ENCODE measurements at places on chromosomes 12 and 14.

GRCh38 chr14:102079700-102079979, 7.2 kb downstream of the HSP90AA1 start:
- no peak for DNase-seq

DNA sequence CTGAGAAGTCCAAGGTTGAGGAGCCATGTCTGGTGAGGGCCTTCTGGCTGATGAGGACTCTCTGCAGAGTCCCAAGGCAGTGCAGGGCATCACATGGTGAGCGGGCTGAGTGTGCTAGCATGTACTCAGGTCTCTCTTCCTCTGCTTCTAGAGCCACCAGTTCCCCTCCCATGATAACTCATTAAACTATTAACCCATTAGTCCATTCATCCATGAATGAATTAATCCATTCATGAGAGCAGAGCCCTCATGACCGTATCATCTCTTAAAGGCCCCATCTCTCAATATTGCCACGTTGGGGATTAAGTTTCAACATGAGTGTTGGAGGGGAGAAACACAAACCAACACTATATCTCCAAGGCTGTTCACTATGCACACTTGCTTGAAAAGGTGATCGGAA, 83.7 kb downstream of the TMEM30B start:
- no peak for DNase-seq

GRCh38 chr14:100604121-100604501, 16.9 kb upstream of the BEGAIN start:
- no peak for DNase-seq

DNA sequence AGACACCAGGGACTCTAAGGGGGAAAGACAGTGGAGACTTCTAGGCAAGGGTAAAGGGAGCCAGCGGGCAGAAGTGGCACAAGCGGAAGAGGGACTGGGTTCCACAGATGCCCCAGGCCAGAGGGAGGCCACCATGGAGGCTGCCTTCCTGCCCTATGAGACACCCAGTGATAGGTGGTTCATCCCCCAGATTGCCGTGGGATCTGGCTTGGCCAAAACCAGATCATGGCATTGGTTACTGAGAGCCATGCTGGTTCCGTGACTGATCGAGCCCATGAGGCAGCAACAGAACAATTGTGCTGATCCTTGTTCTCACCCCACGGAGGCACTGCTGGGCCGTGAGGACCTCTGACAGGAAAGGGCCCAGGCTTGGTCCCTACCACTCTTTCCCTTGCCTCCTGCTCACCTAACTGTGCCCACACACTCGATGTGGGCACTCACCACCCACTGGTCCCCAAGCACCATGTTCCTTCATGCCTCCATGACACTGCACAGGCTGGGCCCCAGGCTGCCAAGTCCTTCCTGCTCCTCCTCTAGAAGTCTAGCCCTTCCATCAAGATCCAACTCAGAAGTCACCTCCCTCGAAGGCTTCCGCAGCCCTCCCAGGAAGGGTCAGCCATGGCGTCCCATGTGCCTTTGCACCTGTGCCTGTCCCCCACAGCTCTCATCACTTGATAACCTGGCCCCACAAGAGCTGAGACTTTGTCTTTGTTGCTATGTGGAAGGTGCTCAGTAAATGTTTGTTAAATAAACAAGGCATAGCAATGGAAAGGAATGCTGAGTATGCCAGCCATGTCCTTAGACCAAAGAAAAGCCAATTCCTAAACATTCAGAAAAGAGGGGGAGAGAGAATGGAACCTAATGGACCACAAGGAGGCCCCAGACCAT, 7.3 kb downstream of the KRT79 start:
- DNase-seq, result no peak

- no peak for DNase-seq
Observed at GRCh38 chr14:69658664-69659261, 47.4 kb downstream of the SUSD6 start.

GRCh38 chr12:19894803-19895202, 455.5 kb downstream of the AEBP2 start:
- no peak for DNase-seq

- DNase-seq, result no peak
Observed at GRCh38 chr12:89349814-89350213, 2.5 kb downstream of the DUSP6 start.

- no peak for DNase-seq
Observed at GRCh38 chr12:111757361-111758119, 9.2 kb upstream of the ALDH2 start.

DNA sequence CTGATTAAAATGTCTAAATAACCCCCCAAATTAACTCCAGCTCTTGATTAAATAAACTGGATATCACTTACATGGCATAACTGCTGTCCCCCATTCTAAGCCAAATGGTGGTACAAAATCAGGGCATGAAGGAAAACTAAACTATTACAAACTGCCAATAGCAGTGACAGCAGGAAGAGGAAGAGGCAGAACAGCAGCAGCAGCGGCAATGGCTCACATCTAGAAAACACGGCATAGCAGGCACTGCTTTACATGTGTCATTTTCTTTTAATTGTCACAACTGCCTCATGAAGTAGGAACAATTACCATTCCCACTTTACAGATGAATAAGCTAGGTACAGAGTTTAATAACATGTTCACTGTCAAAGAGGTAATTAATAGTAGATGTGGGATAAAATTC, 92.0 kb downstream of the EPS8 start:
- DNase-seq, result no peak

DNA sequence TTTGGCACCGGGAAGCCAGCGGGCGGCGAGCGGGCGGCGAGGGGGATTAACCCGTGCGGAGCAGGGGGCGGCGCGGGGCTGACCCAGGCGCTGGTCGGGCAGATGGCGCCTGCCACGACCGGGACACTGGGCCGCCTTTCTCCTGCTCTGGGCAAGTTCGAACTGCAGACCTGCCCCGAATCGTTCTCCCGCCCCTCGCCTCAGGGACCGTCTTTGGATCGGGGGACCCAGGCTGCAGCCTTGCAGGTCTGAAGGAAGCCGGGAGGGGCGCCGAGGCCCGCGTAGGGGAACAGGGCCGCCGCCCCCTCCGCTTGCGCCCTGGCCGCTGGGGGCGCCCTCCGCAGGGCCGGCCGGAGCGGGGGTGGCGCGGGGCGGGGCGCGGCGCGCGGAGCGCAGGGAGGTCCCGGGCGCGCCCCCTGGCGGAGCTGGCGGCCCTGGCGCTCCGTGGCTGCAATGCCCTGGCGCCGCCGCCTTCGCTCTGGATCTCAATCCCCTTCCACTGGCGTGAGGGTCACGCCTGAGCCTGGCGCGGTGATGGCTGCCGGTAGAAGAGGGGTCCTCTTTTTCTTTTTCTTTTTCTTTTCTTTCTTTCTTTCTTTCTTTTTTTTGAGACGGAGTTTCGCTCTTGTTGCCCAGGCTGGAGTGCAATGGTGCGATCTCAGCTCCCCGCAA, 449 bp upstream of the LTBP2 start:
- peak; percentile 85 for DNase-seq

DNA sequence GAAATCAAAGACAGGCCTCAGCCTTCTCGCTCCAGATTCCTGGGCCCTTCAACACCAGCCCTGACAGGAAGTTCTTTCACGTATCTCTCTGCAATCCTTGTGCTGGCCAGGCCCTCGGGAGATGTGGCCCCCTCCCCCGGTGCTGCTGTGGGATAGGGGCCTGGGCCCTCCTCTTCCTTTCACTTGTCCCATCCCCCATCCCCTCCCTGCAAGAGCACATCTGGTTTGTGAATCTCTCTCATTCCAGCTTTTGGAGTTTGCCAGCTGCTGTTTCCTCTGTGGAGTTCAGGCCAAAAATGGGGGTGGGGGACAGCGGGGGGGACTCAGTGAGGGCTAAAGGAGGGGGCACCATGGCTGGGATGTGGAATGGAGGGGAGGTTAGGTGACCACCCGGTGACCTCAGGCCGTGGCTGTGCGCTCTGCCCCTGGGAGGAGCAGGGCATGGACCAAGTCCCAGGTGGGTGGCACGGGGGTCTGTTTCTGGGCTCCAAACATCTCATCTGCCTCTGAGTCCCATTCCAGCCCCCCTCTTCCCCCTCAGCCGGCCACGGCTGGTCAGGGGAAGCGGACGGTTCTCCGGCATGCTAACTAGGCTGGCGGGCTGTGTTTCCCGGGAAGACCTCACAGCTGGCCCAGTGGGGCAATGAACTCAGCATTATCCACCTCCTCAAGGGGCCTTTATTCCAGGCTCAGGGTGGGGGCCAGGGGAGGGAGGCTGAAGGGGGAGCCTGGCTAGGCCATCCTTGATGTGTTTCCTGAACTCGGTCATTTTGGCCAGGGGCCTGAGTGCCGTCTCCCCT, 7.4 kb downstream of the LRP1 start:
- DNase-seq, result no peak

DNA sequence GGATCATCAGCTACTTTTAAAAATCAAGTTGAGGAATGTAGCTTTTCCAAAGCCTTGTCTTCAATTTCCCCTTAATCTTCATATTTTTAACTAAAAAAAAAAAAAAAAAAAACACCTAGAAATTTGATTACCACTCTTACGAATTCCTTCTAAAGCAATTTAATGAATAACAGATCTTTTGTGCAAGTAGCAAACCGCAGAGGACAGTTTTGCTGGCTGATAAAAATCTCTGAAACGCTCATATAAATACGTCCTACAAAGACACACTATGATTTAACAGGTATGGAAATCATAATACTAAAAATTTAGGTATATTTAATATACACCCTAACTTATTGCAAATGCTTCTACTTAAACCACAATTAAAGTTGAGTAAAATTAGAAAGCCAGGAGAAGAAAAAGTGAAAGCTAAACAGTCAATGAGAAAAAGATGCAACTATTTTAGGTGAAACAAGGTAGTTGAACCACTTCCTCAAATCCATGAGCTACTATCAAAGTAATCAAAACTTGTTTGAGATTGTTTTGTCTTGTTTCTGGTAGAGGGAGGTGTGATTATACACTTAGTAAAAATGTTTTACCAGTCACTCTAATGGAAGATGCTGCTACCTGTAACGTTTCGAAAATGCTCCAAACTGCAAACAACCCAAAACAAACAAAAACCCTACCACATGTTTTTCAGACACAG, 2.2 kb downstream of the PAWR start:
- peak; percentile 22 for DNase-seq

- no peak for DNase-seq
Observed at GRCh38 chr14:35034440-35034833, 11.6 kb upstream of the FAM177A1 start.

DNA sequence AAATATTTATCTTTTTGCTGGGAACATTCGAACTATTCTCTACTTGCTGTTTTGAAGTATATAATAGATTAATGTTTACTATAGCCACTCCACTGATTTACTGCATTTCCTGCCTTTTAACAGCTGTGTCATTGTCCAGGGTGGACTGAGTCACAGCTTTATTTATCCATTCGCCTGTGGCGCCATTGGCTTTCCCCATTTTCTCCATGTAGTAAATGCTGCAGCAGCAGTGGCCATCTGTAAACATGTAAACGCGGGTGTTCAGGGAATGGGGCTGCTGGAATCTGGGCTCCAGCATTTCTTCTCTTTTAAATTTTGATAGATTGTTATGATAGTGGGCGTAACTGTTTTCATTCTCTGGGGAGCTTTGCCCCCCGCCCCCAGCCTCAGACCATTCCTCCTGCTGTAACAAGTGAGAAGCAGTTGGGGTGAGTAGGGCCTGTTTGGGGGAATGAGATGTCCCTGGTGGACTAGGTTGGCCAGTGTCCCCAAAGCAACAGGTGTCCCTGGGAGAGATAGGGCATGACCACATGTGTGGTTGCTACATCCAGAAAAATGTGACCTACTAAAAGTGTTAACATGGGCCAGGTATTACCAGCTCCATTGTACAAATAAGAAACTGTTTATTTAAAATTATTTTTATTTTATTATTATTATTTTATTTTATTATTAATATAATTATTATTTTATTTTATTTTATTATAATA, 32.9 kb downstream of the RIN3 start:
- DNase-seq, result no peak

DNA sequence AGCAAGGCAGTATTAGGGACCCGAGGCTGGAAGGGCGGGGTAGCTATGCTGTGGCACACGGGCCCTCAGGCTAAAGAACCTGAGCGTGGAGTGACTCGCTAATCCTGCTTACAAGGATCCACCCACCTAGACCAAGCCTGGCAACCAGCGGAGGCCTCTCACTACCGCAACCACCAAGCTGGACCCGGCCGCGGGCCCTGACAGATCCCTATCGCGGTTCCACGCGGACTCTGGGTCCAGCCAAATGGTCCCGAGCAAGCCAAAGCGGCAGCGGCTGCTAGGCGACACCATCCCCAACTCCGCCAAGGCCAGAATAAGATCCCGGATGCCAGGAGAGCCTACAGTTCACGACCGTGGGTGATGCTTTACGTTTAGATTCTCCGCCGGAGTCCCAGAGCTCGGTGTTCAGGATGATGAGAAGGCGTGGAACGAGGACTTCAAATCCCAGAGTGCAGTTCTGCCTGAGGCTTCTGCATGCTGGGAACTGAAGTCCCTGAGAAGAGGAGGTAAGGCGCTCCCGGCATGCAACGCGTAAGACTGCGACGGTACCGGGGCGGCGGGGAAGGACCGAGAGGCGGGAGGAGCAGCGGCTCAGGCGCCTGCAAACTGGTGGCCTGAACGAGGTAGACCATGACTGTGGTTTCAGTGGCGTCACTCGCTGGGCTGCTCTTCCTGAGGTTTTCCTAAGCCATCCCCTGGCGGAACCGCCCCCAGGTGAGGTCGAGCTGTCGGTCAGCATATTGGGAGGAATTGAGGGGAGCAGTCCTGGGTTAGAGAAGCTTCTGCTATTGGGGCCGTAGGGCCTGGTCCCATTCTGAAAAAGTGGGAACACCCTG, at the start of the genes CEP290 and TMTC3:
Gene CEP290 (minus strand): TSS at position 315 of the 836 bp plus-strand sequence. CDS start 781 bp downstream, outside the sequence.
Gene TMTC3 (plus strand): TSS at position 534 of the 836 bp plus-strand sequence. CDS start 6,009 bp downstream, outside the sequence.
- peak; percentile 95 for DNase-seq

All from thymus (tissue), 14 donors.